MG63 (cell line): ENCODE measurements at places on chromosomes 6 and 20. TPM values are rescaled to one million over a fixed set of nuclear protein-coding genes. Genes with fewer than 3 reads are reported as not detected.

ARMC12 gene
- total RNA-seq = not detected in 2 replicates

BTBD3 gene
- total RNA-seq = 26.8 and 31.4 TPM in 2 replicates

MYLK4 gene
- not detected in 2 replicates for total RNA-seq

CLPSL2 gene
- total RNA-seq = not detected in 2 replicates

TINAG gene
- not detected in 2 replicates for total RNA-seq

C6orf141 gene
- 0.63 and 1.1 TPM in 2 replicates for total RNA-seq

DNA sequence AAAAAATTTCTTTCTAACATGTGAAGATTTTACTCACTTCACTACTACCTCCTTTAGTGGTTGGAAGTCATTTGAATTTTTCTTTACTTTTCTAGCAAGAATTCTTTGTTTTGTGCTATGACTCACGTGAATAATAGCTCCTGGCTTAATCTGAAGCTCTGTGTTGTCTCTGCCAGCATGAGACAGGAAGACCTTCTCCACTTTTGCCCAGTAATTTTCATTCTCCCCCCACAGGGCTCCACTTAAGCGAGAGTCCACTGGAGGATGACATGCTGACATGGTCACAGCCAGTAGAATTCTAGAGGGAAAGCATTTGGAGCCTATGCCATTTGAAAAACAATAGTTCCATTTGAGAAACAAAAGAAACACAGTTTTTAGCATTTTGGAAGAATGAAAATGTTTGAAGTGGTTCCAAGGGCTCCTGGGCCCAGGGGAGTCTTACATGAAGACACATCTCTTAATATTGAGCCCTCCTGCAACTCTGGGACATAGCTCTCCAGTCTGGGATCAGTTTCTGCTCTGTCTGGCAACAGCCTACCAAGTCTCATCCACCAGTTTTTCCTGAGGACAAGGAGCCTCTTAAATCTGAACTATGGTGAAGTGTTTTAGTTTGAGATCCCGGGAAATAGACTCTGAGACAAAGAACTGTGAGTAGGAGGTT lies 231.4 kb downstream of the PAX1 start:
- peak; percentile 18 for DNase-seq

DNA sequence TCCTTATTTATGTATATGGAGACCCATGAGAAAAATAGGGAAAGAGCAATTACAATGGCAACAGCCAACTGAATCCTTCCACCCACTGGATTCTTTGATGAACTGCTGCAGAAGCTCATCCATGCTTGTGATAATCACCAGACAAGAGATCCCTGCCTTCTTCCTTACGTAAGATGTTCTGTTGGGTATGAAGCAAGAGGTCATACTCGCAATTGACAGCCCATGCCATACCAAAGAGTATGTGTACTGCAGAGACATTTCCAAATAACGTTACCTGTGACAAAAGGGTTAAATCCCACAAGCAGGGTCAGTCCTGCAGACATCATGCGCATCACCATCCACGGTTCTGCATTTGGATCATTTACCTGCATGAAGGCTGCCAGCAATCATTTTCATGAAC lies 27.8 kb downstream of the ELOVL5 start:
- DNase-seq = no peak

- no peak for DNase-seq
These were observed 147.1 kb upstream of the THEMIS start for GRCh38 chr6:128047989-128048388.

DNA sequence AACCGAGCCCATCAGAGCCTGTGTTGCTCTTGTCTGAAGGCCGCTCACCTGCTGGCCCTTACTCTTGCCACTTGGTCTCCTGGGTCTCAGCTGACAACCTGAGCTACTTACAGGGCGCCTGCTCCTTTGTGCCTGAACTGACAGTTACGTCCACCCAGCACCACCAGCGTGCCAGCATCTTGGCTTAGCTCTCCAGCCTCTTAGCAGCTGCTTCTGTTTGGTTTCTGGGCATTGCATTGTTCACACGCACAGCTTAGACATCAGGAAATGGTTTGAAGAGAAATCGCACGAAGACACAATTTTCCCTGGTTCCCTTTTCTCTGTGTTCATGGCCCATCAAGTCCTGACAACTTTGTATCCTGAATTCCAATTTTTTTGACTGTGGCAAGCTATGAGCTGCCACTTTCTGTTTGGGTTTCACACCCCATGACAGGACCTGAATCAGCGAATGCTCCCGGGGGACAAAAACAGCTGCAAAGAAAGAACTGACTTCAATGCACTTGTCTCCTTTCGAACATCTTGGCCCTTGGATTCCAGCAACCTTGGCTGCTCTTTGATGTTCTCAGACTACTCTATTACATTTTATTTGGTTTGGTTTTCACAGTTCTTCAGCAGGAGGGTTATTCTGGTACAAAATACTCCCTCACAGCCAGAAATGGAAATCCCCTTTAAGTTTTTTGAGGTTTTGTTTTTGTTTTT lies 45.2 kb upstream of the LY86 start:
- DNase-seq = no peak

- no peak for DNase-seq
These were observed 671.2 kb downstream of the EPHA7 start for GRCh38 chr6:92748131-92748530.

DNA sequence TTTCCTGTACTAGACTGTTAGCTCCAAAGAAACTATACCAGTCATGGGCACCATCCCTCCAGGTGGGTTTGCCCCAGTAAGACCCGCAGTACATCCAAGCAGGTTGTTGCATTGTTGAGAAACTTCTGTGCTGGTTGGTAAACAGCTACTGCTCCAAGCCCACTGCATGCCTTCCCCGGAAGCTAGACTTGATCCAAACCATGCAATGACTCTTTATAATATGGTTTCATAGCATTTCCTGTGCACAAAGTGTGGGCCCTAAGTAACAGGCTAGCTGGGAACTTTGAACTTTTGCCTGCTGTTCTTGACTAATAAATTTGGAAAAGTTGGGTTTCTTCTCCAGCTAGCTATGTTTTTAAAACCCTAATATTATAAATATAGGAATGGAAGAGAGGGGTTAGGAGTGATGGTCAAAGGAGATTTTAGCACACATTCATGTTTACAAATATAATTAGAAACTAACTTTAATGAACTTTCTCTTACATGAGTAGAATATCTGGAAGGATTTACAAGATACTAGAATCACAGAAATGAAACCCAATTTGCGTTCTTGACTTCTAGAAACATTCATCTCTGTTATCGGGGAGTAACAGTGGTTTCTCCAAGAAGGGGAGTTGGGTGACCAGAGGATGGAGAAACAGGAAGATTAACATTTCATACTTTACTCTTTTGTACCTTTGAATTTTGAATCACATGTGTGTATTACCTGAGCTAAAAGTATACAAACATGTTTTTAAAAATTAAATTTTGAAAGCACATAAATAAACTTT lies 51.7 kb downstream of the GFOD1 start:
- DNase-seq = no peak
